ENCODE measurements at places on chromosomes 6 and 20.

GRCh38 chr6:30656513-30656912 lies 9.6 kb downstream of the C6orf136 start:
- no peak for DNase-seq

- no peak for DNase-seq
Measured at GRCh38 chr6:131945971-131946370, 5.2 kb downstream of the CCN2 start.

- no peak for DNase-seq
Measured at GRCh38 chr6:44858998-44859397, 469.1 kb upstream of the RUNX2 start.

DNA sequence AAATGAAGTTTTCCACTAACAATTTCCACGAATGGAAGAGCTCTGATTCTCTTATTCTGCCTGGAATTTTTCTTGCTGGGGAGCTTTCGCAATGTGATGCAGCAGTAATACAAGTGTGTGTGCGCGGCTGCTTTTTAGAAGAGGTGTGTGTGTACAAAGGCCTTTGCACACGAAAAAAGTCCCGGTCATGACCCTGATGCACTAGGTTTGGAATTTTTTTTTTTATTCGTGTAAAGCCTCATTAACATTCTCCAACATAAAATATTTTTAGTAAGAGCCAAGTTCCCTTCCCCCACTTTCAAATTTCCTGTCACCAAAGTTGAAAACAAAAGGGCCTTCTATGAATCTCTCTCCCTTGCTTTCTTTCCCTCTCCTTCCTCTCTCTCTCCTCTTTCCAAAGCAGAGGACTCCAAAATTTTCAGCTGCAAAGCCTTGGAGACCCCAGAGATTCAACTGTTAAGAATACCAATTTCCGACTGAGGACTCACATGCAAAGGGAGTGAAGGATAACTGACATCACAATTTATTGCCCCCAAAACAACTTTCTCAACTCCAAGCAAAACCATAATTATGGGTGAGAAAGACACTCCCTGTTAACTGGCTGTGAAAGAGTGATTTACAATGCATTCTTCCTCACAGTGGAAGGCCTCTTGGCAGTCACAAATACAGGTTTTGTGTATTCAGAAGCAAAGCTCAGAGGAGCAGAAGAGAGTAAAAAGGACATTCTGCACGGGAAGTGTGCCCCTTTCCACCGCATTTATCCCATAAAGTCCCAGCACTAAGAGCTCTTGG lies 421.2 kb upstream of the JARID2 start:
- no peak for DNase-seq

GRCh38 chr6:132272776-132273175 lies 128.5 kb downstream of the MOXD1 start:
- no peak for DNase-seq

- no peak for DNase-seq
Measured at GRCh38 chr6:32462609-32463008, 22.9 kb downstream of the HLA-DRA start.

DNA sequence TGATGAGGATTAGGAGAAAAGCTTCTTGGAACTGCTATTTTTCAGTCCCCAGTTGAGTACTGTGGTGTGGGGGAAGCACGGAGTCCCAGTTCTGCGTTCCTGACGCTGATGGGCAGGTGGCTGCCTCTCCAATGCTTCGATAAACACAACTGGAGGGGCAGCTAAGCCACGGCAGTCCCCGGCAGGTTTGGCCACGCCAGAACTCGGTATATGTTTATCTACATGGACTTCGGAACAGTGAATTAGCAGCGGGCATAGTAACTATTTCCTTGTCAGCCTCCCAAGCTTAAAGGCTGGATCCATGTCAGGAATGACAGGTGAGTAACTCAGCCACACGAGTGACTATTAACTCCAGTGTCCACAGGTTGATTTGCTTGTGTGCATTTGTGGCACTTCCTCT lies 354.4 kb downstream of the ZFAND3 start:
- DNase-seq: no peak

DNA sequence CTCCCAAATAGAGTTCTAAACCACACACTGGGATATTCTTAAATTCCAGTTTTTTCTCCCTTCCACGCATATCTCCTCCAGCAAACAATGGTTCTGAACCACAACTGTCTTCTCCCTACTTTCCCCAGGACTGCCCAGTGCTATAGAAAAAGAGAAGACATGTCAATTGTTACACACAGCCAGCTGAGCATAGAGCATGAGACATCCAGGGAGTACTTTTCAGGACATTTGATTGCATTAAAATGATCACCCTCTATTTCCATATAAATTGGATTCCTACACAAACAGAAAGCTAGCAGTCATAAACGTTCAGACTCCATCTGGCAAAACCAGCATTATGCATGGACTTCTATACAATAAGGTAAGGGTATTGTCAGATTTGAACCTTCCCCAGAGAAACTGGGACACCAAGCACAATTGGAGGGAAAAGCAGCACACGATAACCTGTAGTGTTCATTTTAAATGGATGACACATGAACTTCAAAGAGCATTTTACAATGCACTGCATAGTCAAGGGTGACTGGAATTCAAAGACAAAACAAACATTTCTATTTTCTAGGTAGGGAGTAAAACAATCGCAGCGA lies 93.1 kb upstream of the HEY2 start:
- no peak for DNase-seq

DNA sequence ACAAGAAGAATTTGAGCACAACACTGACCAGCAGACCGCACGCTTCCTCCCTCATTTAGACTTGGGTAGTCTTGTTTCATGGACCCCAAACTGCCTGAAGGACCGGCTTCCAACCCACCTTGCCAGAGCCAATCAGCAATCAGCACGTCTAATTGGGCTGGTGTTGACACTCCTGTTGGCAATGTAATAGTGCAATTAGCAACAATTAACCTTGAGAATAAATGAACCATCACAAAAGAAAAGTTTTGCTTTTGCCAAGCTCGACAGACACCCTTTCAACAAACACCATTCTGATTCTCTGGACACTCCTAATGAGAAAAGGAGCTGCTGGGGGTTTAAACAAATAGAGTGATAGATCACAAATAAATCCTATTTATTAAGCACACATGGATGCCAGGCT lies 61.0 kb downstream of the EDN3 start:
- DNase-seq: no peak

GRCh38 chr6:15845492-15845891 lies 182.7 kb upstream of the DTNBP1 start:
- no peak for DNase-seq

DNA sequence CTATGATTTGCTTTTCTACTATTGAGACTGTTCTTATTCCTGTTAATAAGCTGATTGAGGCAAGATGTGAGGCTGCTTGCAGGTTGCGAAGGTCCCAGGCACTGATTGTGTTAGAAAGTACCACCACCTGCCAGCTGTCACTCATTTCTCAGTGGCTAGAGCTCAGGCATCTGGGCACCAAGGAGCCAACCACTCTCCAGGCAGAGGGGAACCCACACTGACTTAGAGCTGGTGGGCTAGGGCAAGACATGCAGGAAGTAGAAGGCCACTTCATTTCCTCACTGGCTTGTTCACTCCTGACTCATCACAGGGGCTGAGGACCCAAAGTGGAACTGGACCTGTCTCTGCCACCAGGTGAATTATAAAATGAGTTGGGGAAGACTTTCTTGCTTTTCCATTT lies 7.8 kb upstream of the DLL1 start:
- DNase-seq: no peak

GRCh38 chr6:144993870-144994269 lies 708.7 kb downstream of the UTRN start:
- DNase-seq: peak; percentile 59

- no peak for DNase-seq
Measured at GRCh38 chr6:15927531-15928225, 201.2 kb upstream of the MYLIP start.

DNA sequence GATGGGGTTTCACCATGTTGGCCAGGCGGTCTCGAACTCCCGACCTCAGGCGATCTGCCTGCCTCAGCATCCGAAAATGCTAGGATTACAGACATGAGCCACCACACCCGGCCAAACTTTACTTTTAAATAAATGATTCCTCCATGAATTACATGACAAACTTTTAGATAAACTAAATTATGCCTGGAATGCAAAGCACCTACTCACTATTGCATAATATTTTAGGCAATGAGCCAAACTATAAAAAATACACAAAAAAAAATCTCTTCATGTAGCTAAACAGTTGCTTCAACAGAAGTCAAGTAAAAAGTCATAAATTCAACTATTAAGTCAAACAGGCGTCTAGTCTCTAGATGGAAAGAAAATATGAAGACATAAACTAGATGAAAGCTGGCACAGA lies 56.5 kb downstream of the PTPRK start:
- peak; percentile 16 for DNase-seq

DNA sequence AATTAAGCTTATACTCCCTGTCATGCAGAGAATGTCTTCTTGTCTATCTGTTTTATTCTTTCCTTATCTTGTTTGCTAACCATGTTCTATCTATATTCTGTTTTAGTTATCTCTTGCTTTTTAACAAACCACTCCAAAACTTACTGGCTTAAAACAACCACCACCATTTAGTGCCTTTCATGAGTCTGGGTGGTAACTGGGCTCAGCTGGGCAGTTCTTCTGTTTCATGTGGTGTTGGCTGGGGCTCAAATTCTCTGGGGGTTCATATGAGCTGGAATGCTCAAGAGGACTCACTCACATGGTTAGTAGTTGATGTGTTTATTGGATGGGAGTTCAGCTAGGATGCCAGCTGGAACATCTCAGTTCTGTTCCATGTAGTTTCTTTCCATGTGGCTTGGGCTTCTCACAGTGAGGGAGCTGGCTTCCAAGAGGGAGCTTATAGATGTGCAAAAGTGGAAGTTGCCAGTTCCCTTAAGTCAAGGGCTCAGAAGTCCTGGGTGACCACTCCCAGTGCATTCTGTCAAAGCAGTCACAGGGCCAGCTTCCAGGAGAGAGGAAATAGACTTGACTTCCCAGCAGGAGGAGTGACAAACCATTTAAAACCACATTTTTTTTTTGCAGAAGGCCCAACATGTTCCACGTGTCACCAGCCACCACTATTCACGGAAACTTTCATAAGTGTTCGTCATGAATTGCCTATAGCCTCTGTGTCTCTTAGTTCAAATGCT lies 70.4 kb downstream of the PLCB4 start:
- DNase-seq: no peak

DNA sequence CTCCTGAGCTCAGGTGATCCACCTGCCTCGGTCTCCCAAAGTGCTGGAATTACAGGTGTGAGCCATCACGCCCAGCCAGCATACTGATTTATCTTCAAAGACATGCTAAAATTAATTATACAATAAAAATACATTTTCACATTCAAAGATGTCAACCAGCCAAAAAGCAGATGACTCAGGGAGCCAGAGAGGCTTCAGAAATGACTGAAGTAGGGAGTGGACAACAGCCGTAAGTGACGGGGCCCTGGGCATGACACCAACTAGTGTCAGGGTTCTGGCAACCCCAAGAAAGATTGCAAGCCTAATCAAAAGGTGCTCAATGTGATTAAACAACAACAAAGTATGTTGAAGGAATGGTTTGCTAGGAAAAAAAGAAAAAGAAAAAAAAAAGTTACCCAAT lies 28.4 kb downstream of the GPLD1 start:
- DNase-seq: no peak

DNA sequence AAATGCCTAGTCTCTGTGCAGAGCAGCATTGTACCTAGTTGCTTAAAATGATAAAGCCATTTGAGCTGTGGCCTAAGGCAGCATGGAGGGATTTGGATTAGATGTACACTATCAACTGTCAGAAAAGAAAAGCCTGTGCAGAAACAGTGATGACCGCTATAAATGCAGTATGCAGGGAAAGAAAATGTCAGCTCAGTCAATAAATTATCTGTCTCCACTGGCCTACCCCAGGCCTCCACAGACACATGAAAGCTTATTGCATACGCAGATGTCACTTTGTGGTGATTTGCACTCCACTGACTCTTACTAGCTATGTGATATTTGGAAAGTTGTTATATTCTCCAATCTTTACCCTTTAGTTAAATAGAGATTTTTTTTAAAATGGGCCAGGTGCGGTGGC lies 221.9 kb upstream of the OPRM1 start:
- no peak for DNase-seq

DNA sequence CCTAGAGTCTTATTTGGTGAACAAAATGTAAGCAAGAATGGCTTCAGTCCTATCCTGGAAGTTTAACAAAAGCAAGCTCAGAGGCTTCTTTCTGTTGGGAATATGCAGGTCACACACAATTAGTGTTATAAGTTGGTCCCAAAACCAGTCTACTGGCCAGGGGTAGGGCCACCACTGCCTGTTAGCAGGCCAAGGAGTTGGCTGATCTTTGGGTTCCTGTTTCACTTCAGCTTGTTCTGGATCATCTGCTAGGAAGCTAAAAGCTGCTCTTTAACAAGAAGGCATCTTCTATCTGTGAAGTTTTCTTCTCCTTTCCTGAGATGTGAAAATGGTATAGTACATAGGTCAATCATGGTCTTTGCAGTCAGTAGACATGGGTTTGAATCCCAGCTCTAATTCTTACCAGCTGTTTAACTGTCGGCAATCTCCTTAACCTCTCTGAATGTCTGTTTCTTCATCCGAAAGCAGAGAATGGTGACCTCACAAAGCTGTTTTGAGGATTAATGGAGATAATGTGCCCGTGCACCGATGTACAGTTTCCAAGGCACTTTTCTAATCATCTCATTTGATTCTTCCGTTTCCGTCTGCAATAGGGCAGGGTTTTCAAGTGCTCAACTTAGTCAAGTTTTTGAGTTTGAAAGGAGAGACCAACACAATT lies 271.2 kb upstream of the TAB2 start:
- DNase-seq: no peak

DNA sequence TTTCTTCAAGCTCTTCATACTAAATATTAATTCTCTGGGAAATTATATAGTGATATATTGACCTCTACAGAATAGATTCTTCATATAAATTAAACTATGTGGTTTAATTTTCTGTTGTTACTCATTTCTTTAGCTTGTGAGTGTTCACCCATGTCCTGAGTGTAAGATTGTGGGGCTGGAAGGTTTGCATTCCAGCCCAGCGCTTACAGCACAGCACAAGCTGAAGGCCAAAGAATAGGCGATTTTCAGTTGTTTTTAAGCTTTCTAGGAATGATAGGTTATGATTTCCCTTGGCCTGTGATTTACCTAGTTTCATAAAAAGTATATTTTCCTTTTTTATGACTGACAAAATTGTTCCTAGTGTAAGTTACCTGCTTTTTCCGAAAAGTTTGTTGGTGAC lies 194.1 kb downstream of the PLCB1 start:
- DNase-seq: no peak

- DNase-seq: no peak
Measured at GRCh38 chr20:49706630-49707091, 7.0 kb downstream of the B4GALT5 start.

DNA sequence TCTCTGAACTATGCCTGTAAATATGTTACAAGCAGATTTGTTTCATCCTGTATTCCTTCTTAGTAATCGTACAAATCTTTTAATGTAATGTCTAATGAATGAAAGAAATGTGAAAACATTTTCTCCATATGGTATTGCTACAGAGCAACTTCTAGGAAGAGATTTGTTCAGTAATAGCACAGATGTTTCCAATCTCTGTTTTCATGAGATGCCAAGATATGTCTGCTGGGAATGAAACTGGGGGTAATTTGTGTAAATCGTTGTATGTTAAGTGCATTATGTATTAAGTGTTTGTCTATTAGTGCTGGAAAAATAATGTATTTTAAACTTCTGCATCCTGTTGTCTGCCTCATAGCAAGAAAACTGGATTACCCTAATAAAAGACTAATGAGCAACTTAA lies 722.2 kb upstream of the EYS start:
- DNase-seq: peak; percentile 58

GRCh38 chr20:59663513-59664060 lies 59.2 kb downstream of the PHACTR3 start:
- DNase-seq: no peak
